ENCODE measurements at places on chromosomes 16 and 17. TPM values are rescaled to one million over a fixed set of nuclear protein-coding genes. Genes with fewer than 3 reads are reported as not detected.

ABI3 gene
- 3.5 TPM for polyA plus RNA-seq

KRT24 gene
- not detected for polyA plus RNA-seq

CDH5 gene
- 62.3 TPM for polyA plus RNA-seq

METRN gene
- 69.0 TPM for polyA plus RNA-seq

NLRC3 gene
- 0.57 TPM for polyA plus RNA-seq

PNMT gene
- polyA plus RNA-seq: 13.0 TPM

KRTAP16-1 gene
- not detected for polyA plus RNA-seq

MT4 gene
- not detected for polyA plus RNA-seq

WNK4 gene
- not detected for polyA plus RNA-seq

CDH13 gene
- 99.4 TPM for polyA plus RNA-seq

P2RX1 gene
- polyA plus RNA-seq: 0.19 TPM

TRIM37 gene
- polyA plus RNA-seq: 5.8 TPM

WNT9B gene
- 0.53 TPM for polyA plus RNA-seq

KRTAP2-2 gene
- polyA plus RNA-seq: not detected

CPD gene
- polyA plus RNA-seq: 3.6 TPM

ANKRD40CL gene
- not detected for polyA plus RNA-seq

OR1F1 gene
- polyA plus RNA-seq: not detected

CLEC19A gene
- not detected for polyA plus RNA-seq

LRRC3C gene
- not detected for polyA plus RNA-seq

CEP131 gene
- polyA plus RNA-seq: 14.7 TPM

SHISA9 gene
- polyA plus RNA-seq: 0.21 TPM

HAGHL gene
- 44.2 TPM for polyA plus RNA-seq

CD7 gene
- 0.53 TPM for polyA plus RNA-seq

OR4D1 gene
- not detected for polyA plus RNA-seq

TBCD gene
- 60.9 TPM for polyA plus RNA-seq

ASPA gene
- 0.26 TPM for polyA plus RNA-seq

PIK3R5 gene
- 1.9 TPM for polyA plus RNA-seq

CTRB2 gene
- polyA plus RNA-seq: not detected

CORO6 gene
- 96.2 TPM for polyA plus RNA-seq

KRTAP3-3 gene
- polyA plus RNA-seq: not detected

ALOX15 gene
- polyA plus RNA-seq: not detected

TACO1 gene
- 54.9 TPM for polyA plus RNA-seq

MYH11 gene
- polyA plus RNA-seq: 10.1 TPM

SLC5A11 gene
- not detected for polyA plus RNA-seq

EVPL gene
- polyA plus RNA-seq: 0.04 TPM

KRTAP9-8 gene
- polyA plus RNA-seq: not detected

EPX gene
- not detected for polyA plus RNA-seq

UTS2R gene
- polyA plus RNA-seq: 0.11 TPM
